Activated CD8-positive, alpha-beta memory T cell treated with anti-CD3 and anti-CD28 coated beads for 1 hour (primary cell): ENCODE measurements at places on chromosomes 12 and 14.

DNA sequence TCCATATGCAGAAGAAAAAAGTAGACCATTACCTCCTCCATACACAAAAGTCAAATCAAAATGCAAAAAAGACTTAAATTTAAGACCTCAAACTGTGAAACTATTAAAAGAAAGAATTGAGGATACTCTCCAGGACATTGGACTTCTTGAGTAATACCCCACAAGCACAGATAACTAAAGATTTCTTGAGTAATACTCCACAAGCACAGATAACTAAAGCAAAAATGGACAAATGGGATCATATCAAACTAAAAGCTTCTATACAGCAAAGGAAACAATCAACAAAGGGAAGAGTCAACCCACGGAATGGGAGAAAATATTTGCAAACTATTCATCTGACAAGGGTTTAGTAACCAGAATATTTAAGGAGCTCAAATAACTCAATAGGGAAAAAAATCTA lies 427.9 kb downstream of the CCDC91 start:
- DNase-seq: no peak

- DNase-seq: no peak
Observed at GRCh38 chr12:51160814-51161459, 12.0 kb downstream of the TFCP2 start.

- no peak for DNase-seq
Observed at GRCh38 chr14:71267007-71267513, 359.8 kb downstream of the PCNX1 start.

DNA sequence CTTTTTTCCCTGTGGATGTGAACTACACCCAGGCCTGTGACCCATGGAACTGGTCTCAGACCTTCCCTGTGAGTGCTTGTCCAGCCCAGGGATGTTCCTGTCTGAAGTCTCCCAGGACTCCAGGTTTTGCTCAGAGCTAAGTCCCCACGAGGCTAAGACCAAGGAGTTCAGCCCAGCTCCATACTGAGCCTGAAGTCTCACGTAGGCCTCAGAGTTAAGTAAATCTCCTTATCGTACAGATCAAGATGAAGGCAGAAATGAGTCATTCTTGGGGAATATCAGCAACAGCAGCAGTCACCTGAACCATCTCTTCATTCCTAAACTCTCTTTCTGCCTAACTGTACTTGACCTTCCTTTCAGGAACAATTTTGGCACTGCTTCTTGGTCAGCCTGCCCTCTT lies 139.8 kb downstream of the ANO6 start:
- DNase-seq: no peak

- no peak for DNase-seq
Observed at GRCh38 chr14:49463146-49463545, 123.0 kb downstream of the RPS29 start.

DNA sequence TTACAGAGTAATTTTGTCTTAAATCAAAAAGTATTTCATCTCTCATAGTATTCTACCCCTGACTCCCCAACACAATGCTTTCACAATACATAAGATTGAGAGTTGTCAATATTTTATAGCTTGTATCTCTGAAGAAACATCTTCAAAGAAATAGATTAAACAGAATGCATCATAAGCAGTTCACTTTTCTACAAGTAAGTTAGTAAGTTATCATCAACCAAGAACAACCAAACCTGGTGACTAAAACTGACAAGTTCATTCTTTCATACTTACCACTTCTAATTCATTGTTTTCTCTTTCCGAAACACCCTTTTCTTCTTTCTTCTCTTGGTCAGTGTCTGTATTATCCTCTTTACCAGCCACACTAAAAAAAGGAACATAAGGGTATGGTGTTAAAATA lies 101.2 kb downstream of the KIF21A start:
- DNase-seq: no peak

GRCh38 chr14:50530358-50530757 lies 2.0 kb downstream of the MAP4K5 start:
- no peak for DNase-seq
